ENCODE measurements at places on chromosomes 7 and 10.

DNA sequence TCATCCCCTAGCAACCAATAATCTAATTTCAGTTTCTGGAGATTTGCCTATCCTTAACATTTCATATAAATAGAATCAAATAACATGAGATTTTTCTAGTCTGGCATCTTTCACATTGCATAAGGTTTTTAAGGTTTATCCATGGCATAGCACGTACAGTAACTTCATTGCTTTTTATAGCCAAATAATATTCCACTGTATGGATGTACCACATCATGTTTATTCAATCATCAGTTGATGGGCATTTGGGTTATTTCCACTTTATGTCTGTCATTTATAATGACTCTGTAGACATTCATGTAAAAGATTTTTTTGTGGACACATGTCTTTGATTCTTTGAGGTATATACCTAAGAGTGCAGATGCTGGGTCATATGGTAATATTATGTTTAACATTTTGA lies 1052.6 kb downstream of the DNAJB9 start:
- no peak for DNase-seq

GRCh38 chr7:87144173-87144657 lies 8.0 kb upstream of the DMTF1 start:
- no peak for DNase-seq

DNA sequence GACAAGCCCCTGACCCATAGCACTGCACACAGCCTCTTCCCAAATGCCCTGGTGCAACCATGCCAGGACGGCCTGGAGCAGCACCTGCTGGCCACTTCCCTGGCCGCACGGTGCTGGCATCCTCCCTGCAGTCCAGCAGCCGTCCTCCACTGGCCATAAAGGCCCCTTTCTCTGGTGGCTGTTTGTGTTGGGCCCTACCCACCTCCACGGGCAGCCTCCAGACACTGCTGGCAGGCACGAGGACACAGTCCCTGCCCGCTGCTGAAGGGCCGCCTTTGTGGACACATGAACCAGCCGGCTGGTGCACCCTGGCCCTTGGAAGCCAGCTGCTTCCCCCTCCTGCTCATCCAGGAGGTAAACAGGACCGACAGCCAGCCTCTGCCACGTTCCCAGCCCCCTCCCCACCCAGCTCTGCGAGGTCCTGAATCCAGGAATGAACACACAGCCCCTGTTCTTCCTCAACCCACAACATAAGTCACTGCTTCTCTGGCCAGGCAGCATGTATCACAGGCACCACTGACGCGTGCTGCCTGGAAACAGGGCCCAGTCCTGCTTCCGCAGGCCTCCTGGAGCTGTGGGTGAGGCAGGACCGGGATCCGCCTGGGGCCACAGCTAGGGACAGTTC lies 43.8 kb downstream of the SPOCK2 start:
- DNase-seq, result no peak

GRCh38 chr7:150972023-150972468 lies 6.1 kb downstream of the KCNH2 start:
- DNase-seq, result no peak

Data from fibroblast of skin of abdomen (primary cell).